Thyroid gland (tissue), 4 donors: ENCODE measurements at places on chromosomes 5 and 9. TPM values are rescaled to one million over a fixed set of nuclear protein-coding genes. Genes with fewer than 3 reads are reported as not detected.
A peak's percentile ranks its signal among the peaks of the same experiment; 100 is the strongest.

DNA sequence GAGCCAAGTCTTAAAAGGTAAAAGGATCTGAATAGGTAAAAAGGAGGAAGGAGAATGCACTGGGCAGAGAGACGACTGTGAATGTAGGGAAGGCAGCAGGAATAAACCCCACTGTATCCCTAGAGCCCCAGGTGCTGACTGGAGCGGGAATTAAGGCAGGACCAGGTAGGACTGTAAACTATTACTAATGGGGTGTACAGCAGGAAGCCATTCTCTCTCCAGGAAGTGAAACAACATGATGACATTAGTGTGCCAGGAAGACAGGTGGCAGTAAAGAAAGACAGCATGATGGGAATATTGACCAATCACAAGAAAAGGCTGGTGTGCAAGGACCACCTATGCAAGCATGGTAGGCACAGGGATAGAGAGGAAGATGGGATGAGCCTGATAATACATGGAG lies 433.0 kb downstream of the DNAH5 start:
- H3K4me3 ChIP-seq = no peak overlapping the region
- no peak for DNase-seq
- H3K36me3 ChIP-seq = no peaks in the 10 kb centered on the region
- no peaks in the 10 kb centered on the region for H3K4me1 ChIP-seq
- H3K27me3 ChIP-seq = no peaks in the 10 kb centered on the region

DNA sequence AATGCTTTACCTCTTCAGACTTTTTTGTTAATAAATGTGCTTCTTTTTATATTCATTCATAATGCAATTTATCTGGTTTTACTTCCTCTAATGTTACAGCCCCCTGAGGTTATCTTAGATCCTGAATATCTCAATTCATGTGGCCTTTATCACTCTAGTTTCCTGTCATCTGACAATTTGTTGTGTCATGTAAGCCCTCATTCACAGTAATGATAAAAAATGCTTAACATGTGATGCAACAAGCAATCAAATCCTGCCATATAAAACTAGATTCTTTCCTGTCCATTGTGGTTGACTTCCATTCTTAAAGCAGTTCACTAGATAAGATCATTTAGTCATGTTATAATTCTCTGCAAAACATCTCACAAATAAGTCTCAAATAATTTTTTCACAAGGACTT lies 991.2 kb upstream of the ACO1 start:
- no peaks in the 10 kb centered on the region for H3K4me1 ChIP-seq
- H3K27me3 ChIP-seq = no peaks in the 10 kb centered on the region
- H3K36me3 ChIP-seq = no peaks in the 10 kb centered on the region

Gene ZNF879
- total RNA-seq = 18.3 TPM

- no peaks in the 10 kb centered on the region for H3K36me3 ChIP-seq
- DNase-seq = no peak
- peak overlapping the region; percentile 17 for H3K27ac ChIP-seq
- H3K27me3 ChIP-seq = no peaks in the 10 kb centered on the region
- peaks cover 18% of the 10 kb centered on the region for H3K4me1 ChIP-seq
Observed at GRCh38 chr5:141858079-141858765, 20.0 kb downstream of the PCDH1 start.

DNA sequence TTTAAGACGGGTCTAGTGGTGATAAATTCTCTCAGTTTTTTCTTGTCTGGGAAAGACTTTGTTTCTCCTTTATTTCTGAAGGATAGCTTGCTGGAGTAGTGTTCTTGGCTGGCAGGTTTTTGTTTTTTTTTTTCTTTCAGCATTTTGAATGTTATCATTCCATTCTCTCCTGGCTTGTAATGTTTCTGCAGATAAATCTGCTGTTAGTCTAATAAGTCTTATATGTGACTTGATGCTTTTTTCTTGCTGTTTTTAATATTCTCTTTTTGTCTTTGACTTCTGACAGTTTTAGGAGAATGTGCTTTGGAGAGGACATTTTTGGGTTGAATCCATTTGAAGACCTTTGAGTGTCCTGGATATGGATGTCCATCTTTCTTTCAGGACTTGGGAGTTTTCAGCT lies 16.0 kb downstream of the HSD17B4 start:
- H3K27me3 ChIP-seq = no peaks in the 10 kb centered on the region
- no peaks in the 10 kb centered on the region for H3K36me3 ChIP-seq
- no peaks in the 10 kb centered on the region for H3K4me1 ChIP-seq
- H3K27ac ChIP-seq = no peak overlapping the region

- peaks cover 5% of the 10 kb centered on the region for H3K4me1 ChIP-seq
- H3K4me3 ChIP-seq = no peak overlapping the region
- H3K36me3 ChIP-seq = no peaks in the 10 kb centered on the region
- H3K27ac ChIP-seq = no peak overlapping the region
- no peak for DNase-seq
Observed at GRCh38 chr9:96501633-96502538, 51.9 kb downstream of the HABP4 start.

- H3K4me3 ChIP-seq = no peak overlapping the region
- H3K27me3 ChIP-seq = no peaks in the 10 kb centered on the region
- no peak for DNase-seq
- H3K4me1 ChIP-seq = no peaks in the 10 kb centered on the region
Observed at GRCh38 chr5:103371046-103371607, 112.6 kb downstream of the MACIR start.

Gene CDH6
- total RNA-seq = 1.0 TPM

- no peak overlapping the region for H3K4me3 ChIP-seq
- H3K4me1 ChIP-seq = peaks cover 16% of the 10 kb centered on the region
- H3K27me3 ChIP-seq = no peaks in the 10 kb centered on the region
- H3K36me3 ChIP-seq = peaks cover 26% of the 10 kb centered on the region
- peak overlapping the region; percentile 48 for H3K27ac ChIP-seq
Observed at GRCh38 chr9:35556776-35557175, 48.3 kb upstream of the TESK1 start.

- DNase-seq = no peak
- peaks cover 42% of the 10 kb centered on the region for H3K4me1 ChIP-seq
- no peak overlapping the region for H3K27ac ChIP-seq
- no peaks in the 10 kb centered on the region for H3K27me3 ChIP-seq
Observed at GRCh38 chr5:119340597-119341218, 15.1 kb upstream of the TNFAIP8 start.

Gene CTSV
- total RNA-seq = 0.89 TPM

- no peak for DNase-seq
- H3K27me3 ChIP-seq = no peaks in the 10 kb centered on the region
- no peak overlapping the region for H3K27ac ChIP-seq
- no peaks in the 10 kb centered on the region for H3K36me3 ChIP-seq
- no peaks in the 10 kb centered on the region for H3K4me1 ChIP-seq
Observed at GRCh38 chr5:158534203-158534602, 565.5 kb downstream of the EBF1 start.

DNA sequence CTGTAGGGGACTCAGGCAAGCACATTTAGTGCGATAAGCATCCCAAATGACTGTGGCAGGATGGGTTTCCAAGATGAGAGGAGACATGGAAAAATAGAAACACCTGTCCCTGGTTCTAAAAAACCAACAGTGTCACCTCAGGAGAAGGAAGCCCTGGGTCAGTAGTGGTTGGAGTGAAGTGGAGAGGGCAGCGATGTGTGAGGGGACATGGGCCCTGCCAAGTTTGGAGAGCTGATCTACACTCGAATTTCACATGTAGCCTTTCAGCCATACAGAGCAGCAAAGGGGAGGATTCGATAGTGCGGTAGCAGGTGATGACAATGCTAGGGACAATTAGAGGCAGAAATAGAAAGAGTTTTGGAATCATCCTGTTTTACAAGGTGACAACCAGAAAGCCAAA lies 32.6 kb upstream of the LHX2 start:
- H3K4me1 ChIP-seq = no peaks in the 10 kb centered on the region
- no peak overlapping the region for H3K4me3 ChIP-seq
- no peaks in the 10 kb centered on the region for H3K27me3 ChIP-seq
- no peak overlapping the region for H3K27ac ChIP-seq
- no peaks in the 10 kb centered on the region for H3K36me3 ChIP-seq

Gene CD274
- 3.0 TPM for total RNA-seq

Gene MSMP
- not detected for total RNA-seq

DNA sequence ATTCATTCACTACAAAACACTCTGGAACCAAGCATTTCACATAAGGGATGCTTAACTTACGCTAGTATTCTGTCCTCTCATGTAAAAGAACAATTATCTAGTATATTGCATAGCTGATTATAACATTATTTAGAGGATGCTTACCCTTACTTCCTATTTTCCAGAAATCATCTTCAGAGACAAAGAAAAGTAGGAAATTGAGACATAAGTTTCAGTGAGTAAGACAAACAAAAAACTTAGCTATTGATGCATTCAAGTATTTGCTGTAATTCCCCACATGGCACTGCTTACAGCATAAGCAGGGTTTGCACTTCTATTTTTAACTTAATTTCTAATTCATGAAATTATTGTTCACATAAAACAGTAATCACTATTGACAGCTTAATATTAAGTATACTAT lies 104.8 kb upstream of the SREK1 start:
- H3K27ac ChIP-seq = no peak overlapping the region
- peaks cover 7% of the 10 kb centered on the region for H3K36me3 ChIP-seq
- H3K4me1 ChIP-seq = peaks cover 5% of the 10 kb centered on the region
- DNase-seq = no peak
- no peaks in the 10 kb centered on the region for H3K27me3 ChIP-seq

Gene NSG2
- 1.1 TPM for total RNA-seq

Gene AOPEP
- 133 TPM for total RNA-seq

- no peak overlapping the region for H3K27ac ChIP-seq
- no peak overlapping the region for H3K4me3 ChIP-seq
- no peak for DNase-seq
Observed at GRCh38 chr9:106941916-106942315, 79.0 kb downstream of the ZNF462 start.

DNA sequence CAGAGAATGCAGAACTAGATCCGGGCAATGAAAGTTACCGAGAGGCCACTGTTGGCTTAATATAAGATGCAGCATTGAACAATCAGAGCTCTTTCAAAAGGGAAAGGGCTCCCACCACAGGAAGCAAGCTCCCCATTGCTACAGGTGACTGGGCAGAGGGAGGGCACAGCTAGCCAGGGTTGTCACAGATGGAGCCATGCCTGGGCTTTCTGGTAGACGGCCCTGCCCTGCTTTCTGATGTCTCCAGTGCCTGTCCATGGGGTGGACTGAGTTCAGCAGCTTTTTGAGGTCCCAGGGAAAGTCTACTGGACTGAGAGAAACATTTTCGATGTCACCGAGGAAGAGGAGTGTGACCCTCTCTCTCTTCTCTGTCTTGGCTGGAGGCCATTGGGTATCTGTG lies 14.1 kb downstream of the RGS3 start:
- peaks cover 4% of the 10 kb centered on the region for H3K4me1 ChIP-seq
- no peaks in the 10 kb centered on the region for H3K27me3 ChIP-seq
- no peak overlapping the region for H3K27ac ChIP-seq
- H3K36me3 ChIP-seq = no peaks in the 10 kb centered on the region
- no peak for DNase-seq

DNA sequence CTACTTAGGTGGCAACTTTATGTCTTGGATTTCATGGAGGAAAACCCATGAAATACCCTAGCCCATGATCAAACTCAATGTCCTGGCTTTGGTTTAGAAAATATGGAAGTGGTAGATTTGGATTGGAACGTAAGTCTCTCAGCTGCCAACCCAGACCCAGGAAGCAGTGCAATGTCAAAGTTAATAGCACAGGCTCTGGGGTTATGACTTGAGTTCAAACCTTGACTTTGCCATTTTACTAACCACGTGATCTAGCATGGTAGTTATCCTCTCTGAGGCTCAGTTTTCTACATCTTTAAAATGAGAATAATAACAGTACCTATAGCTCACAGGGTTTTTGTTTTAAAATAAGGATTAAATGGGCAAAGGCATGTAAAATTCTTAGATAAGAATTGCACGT lies 13.8 kb downstream of the FYB1 start:
- H3K4me3 ChIP-seq = no peak overlapping the region
- no peak for DNase-seq
- no peaks in the 10 kb centered on the region for H3K36me3 ChIP-seq
- H3K4me1 ChIP-seq = no peaks in the 10 kb centered on the region
- H3K27ac ChIP-seq = no peak overlapping the region

GRCh38 chr5:96780626-96781025 lies 27.1 kb downstream of the ERAP1 start:
- DNase-seq = no peak
- H3K27ac ChIP-seq = no peak overlapping the region
- H3K4me1 ChIP-seq = no peaks in the 10 kb centered on the region
- no peaks in the 10 kb centered on the region for H3K27me3 ChIP-seq
- H3K36me3 ChIP-seq = peaks cover 13% of the 10 kb centered on the region
- no peak overlapping the region for H3K4me3 ChIP-seq

Gene MARVELD2
- 85.4 TPM for total RNA-seq

- H3K4me1 ChIP-seq = no peaks in the 10 kb centered on the region
- no peaks in the 10 kb centered on the region for H3K27me3 ChIP-seq
- H3K27ac ChIP-seq = peak overlapping the region; percentile 18
- H3K4me3 ChIP-seq = no peak overlapping the region
- no peaks in the 10 kb centered on the region for H3K36me3 ChIP-seq
Observed at GRCh38 chr9:126470241-126470993, 143.3 kb upstream of the LMX1B start.

- no peaks in the 10 kb centered on the region for H3K27me3 ChIP-seq
- no peak overlapping the region for H3K27ac ChIP-seq
- H3K4me3 ChIP-seq = no peak overlapping the region
- no peaks in the 10 kb centered on the region for H3K36me3 ChIP-seq
- DNase-seq = no peak
- H3K4me1 ChIP-seq = no peaks in the 10 kb centered on the region
Observed at GRCh38 chr9:7284117-7284516, 515.5 kb downstream of the DMAC1 start.

DNA sequence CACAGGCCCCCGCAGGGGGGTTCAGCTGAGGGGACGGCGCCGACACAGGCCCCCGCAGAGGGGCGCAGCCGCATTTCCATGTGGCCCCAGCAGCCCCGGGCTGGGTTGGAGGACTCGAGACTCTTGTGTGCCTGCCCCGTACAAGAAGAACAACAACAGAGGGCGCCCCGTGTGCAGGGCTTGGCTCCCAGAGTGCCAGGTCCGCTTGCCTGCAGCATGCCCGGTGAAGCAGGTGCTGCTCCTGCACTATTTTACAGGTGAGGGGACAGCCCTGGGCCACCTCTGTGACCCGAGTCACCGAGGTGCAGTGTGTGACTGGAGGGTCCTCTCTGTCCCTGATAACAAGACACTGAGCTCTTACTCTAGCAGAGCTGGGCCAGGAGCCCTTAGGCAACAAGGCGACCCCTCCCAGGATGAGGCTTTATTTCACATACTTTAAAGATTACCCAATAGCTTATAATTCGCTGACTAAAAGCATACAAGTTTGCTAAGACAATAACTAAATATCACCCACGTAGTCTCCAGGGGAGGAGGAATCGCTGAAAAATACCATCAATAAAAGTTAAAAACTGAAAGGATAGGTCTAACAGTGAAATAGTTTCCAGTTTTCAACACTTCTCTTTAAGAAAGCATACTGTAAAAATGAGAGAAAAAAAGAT lies 41.7 kb upstream of the SLC9A3 start:
- no peaks in the 10 kb centered on the region for H3K36me3 ChIP-seq
- H3K4me1 ChIP-seq = no peaks in the 10 kb centered on the region
- no peak overlapping the region for H3K27ac ChIP-seq
- DNase-seq = peak; percentile 11

GRCh38 chr9:13508681-13509080 lies 229.2 kb upstream of the MPDZ start:
- no peaks in the 10 kb centered on the region for H3K4me1 ChIP-seq
- no peak overlapping the region for H3K4me3 ChIP-seq
- no peaks in the 10 kb centered on the region for H3K27me3 ChIP-seq
- H3K27ac ChIP-seq = no peak overlapping the region
- H3K36me3 ChIP-seq = no peaks in the 10 kb centered on the region
- DNase-seq = no peak

Gene SMIM33
- not detected for total RNA-seq

- H3K36me3 ChIP-seq = no peaks in the 10 kb centered on the region
- H3K27me3 ChIP-seq = no peaks in the 10 kb centered on the region
- no peak overlapping the region for H3K27ac ChIP-seq
- no peak for DNase-seq
- no peaks in the 10 kb centered on the region for H3K4me1 ChIP-seq
Observed at GRCh38 chr9:95226921-95227320, 90.6 kb downstream of the FANCC start.
